ENCODE measurements at places on chromosomes 1 and 21.

GRCh38 chr1:23422941-23423340 is 1.6 kb downstream of the TCEA3 start:
- DNase-seq, result no peak

DNA sequence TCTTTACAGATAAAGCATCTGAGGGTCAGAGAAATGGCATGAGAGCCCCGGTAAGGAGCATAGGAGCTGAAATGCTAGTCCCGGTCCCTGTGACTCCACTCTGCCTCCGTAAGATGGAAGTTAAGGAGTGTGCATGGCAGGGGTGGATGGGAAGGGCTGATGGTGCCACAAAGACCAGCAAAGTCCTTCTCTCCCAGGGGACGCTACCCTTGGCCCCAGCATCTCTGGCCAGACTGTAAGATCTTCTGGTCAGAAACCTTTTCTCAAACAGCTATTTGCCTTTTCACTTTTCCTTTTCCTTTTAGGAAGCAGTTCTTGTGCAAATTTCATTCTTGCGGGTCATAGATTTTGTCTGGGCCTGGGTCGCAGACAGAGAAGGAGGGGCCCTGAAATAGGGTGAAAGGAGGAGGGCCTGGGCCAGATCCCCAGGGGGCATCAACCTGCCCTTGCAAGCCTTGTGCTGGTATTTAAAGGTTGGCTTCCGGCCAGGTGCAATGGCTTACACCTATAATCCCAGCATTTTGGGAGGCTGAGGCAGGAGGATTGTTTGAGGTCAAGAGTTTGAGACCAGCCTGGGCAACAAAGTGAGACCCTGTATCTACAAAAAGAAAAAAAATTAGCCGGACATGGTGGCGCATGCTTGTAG is 14.4 kb upstream of the EPS8L3 start:
- DNase-seq, result no peak

- no peak for DNase-seq
These were observed 870.1 kb downstream of the BRINP3 start for GRCh38 chr1:189607477-189608096.

GRCh38 chr1:7265771-7266371 is 480.6 kb downstream of the CAMTA1 start:
- no peak for DNase-seq

DNA sequence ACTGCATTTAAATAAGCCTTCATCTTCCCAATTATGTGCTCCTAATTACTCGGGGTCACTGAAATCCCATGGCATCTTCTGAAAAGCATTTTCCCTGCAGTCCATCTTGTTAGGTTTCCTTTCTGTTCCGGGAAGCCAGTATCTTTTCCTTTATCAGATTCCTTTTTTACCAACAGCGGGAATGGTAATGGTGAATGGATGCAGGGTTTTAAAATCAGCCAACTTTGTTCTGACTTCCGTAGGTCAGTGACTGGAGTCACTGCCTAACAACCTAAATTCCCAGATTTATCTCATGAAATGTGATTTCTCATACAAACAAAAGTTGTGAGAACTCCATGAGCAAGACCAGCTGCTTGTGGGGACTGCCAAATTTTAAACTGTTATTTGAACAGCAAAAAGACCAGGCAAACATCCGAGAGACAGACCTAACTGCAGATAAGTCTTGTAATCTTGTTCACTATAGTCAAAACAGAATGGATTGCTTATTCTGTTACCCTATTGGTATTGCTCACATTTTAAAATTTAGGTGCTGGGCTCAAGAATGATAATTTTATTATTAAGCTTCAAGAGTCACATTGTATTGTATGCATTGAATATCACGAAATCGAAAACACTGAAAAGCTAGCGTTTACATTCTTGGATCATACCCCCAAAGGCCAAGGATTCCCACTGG is 1.2 kb upstream of the RWDD3 start:
- no peak for DNase-seq

All from effector CD8-positive, alpha-beta T cell (primary cell).